ENCODE measurements at places on chromosomes 3 and 15.

DNA sequence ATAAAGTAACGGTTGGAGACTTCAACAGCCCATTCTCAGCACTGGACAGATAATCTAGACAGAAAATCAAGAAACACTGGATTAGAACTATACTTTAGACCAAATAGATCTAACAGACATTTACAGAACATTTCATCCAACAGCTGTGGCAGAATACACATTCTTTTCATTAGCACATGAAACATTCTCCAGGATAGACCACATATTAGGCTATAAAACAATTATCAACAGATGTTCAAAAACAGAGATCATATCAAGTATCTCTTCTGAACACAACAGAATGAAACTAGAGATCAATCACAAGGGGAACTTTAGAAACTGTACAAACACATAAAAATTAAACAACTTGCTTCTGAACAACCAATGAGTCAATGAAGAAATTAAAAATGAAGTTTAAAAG lies 133.3 kb downstream of the ADAM10 start:
- no peak for DNase-seq

- peak; percentile 16 for DNase-seq
Observed at GRCh38 chr15:77440378-77440999, 19.8 kb downstream of the HMG20A start.

DNA sequence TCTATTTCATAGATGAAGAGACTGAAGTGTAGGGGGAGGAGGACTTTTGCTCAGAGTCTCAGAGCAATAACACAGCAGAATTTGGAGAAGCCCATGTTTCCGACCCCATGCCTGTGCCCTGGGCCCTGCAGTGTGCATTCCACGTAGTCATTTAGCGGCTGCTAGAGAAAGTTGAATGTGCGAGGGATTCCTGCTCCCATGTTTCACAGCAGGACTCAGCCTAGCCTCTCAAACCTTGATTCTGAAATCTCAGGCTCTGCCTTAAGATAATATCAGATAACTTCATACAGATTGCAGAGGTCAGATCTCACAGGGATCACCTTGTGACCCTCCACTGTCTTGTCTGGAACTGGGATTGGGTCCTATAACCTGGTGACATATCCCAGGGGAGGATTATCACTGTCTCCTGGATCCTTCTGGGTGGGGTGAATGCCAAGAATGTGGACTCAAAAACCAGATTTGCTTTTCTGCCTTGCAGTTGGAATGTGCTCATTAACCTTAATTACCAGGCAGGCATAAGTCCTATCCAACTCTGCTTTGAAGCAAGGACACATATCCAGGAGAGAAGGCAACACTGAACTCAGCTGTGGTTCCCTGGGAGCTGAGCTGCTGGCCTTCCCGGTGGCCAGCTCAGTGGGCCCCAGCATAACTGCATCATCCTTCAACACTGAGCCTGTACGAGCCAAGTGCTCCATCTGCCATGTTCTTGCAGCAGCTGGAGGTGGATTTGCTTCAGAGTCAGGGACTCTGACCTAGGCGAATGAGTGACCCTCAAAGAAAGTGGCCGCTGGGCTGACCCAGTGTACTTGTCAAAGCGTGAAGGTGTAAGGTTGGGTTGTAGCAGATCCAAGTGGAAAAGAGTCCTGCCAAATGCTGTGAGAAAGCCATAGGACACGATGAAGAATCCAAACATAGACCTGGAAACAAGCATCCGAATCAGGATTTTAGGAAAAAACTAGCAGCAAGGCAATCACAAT lies 43.0 kb downstream of the CTXND1 start:
- no peak for DNase-seq

DNA sequence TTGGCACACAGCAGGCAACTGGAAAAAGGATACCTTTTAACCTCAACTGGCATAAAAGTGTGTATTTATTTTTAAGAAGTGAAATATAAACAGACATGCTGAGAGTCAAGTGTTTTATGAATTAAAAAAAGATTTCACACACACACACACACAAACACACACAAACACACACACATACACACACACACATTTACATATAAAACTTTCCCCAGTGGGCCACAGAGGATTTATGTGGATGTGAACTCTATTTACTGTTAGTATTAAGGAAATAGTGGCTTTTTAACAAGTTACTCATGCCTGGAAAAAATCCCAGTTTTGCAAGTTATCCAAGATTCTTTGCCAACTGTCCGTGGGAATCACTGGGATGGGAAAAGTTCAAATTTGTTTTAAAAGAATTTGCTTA lies 725.9 kb upstream of the NR2F2 start:
- peak; percentile 98 for DNase-seq

- peak; percentile 36 for DNase-seq
Observed at GRCh38 chr3:15578289-15578867, 23.0 kb downstream of the HACL1 start.

DNA sequence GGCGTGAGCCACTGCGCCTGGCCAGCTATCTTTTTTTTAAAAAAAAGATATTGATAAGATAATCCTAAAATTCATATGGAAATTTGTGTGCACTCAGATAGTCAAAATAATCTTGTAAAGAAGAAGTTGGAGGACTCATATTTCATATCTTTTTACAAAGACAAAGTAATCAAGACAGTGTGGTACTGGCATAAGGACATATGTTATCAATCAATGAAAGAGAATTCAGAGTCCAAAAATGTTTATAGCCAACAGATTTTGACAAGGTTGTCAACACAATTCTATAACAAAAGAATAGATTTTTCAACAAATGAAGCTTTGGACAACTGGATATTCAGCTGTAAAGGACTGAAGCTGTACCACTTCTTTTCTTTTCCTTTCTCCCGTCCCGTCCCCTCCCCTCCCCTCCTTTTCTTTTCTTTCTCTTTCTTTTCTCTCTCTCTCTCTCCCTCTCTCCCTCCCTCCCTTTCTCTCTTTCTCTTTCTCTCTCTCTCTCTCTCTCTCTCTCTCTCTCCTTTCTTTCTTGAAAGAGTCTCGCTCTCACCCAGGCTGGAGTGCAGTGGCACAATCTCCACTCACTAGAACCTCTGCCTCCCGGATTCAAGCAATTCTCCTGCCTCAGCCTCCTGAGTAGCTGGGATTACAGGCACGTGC lies 126.8 kb downstream of the GSK3B start:
- no peak for DNase-seq

DNA sequence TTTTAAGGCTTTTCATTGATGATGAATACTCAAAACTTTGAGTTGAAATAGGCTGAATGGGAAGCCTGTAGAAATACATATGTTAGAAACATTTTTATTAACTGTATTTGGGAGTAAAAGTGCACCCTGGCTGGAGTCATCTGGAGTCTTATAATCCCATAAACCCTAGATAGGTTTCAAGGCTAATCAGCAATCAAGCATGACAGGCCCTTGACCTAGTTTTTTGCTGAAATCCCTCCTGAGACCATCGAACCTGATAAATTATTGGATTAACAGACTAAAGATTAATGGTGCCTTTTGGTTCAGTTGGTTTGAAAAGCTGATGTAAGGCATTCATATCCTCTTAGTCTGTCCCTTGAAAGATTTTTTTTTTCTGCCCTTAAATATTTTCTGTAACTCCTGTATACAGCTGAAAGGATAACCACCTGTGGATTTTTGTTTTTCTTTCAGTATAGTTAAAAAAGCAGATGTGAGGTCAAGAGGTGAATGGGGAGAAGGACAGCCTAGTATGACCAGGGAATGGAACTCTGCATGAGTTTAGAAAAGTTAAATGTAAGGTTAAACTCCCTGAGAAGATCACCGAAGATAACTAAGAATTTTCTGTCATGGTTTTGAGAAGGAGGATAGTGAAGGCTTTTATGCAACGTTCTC lies 69.4 kb upstream of the STXBP5L start:
- no peak for DNase-seq

GRCh38 chr15:49199666-49200065 lies 29.6 kb downstream of the GALK2 start:
- peak; percentile 46 for DNase-seq

- DNase-seq, result no peak
Observed at GRCh38 chr3:82384181-82384580, 622.7 kb upstream of the GBE1 start.

DNA sequence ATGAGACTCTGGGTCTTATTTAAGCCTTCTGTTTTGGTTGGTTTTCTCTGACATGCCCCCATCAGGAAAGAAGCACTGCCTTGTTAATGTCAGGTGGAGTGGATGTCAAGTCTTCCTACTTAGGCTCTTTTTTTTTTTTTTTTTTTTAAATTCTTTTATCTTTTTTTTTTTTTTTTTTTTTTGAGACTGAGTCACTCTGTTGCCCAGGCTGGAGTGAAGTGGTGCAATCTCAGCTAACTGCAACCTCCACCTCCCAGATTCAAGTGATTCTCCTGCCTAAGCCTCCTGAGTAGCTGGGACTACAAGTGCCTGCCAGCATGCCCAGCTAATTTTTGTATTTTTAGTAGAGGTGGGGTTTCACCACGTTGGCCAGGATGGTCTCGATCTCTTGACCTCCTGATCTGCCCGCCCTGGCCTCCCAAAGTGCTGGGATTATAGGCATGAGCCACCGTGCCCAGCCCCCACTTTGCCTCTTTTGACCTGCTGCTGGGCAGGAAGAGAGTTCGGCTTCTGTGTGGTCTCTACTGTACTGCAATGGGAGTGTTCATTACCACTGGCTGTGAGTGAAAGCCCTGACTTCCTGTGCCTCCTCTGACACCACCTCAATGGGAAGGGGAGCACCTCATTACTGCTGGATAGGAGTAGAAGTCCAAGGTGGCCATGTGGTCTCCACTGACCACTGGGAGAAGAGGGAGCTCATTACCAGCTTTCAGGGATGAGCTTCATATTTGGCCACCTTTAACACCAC lies 10.9 kb downstream of the CTDSPL start:
- peak; percentile 27 for DNase-seq

DNA sequence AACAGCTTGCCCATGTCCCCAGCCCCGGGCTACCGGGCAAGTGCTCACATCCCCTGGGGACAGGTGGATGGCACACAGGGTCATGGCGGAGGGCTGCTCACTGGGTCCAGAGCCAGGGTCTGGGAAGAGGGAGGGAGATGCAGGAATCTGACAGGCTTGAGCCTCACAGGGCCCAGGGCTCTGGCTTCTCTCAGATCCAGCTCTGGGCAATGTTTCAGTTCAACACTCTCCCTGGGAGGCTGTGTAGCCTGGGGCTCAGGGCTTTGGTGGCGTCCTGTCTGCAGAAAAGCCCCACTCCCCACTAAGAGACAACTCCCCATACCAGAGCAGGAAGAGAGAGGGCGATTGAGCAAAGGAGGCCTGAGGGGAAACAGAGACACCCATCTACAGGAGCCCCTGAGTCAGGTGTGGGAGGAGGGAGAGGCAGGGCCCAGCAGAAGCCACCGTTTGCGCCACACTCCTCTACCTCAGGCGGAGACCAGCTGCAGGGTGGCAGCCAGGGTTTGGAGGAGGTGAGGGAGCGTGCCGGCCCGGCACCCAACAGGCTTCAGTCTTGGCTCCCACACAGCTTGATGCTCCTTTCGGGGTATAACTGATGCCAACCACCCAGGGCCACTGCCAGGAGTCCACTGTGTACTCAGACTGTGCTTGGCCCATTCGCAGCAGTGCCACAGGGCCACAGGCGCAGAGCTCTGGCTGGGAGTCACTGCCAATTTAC lies 16.8 kb upstream of the SRP14 start:
- no peak for DNase-seq

DNA sequence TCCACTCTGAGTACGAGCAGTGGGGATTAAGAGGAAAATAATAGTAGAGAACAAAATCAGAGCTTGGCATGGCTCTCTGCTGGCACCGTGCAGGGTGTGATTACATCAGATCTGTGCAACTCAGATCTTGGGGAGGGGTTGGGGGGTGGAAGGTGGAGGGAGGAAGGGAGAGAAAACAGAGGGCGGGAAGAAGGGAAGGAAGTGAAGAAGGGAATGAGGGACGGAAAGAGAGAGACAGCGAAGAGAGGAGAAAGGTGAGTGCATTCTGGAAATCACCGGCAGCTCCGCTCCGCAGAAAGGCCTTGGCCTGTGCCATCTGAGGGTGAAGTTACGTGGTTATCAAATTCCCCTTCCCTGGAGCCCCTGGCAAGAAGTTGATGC lies 31.0 kb upstream of the ADAMTS17 start:
- DNase-seq, result no peak

- DNase-seq, result no peak
Observed at GRCh38 chr3:13072600-13073325, 466 bp downstream of the IQSEC1 start.

DNA sequence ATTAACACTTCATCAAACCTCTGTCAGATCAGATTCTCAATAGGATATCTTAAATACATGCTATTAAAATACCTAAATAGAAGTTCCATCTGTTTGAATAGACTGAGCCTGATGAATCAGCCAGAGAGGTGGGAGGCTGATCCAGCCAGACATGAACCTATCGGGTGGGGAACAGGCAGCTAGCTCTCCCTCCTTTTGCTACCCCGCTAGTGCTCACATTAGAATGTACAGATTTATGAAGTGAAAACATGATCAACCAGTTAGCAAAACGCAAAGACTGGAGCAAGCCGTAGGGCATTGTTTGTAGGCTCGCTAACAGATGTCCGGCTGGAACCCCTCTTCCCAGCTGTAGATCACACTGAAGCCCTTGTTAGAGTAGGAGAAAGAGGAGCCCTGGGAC lies 54.4 kb downstream of the GTF2E1 start:
- DNase-seq, result no peak

- no peak for DNase-seq
Observed at GRCh38 chr3:5510300-5510699, 322.8 kb downstream of the EDEM1 start.

DNA sequence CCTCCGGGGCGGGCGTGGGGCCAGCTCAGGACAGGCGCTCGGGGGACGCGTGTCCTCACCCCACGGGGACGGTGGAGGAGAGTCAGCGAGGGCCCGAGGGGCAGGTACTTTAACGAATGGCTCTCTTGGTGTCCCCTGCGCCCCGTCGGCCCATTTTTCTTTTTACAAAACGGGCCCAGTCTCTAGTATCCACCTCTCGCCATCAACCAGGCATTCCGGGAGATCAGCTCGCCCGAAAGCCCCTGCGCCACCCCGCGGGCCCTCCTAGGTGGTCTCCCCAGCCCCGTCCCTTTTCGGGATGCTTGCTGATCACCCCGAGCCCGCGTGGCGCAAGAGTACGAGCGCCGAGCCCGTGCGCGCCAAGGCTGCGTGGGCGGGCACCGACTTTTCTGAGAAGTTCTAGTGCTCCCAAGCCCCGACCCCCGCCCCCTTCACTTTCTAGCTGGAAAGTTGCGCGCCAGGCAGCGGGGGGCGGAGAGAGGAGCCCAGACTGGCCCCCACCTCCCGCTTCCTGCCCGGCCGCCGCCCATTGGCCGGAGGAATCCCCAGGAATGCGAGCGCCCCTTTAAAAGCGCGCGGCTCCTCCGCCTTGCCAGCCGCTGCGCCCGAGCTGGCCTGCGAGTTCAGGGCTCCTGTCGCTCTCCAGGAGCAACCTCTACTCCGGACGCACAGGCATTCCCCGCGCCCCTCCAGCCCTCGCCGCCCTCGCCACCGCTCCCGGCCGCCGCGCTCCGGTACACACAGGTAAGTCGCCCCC lies at the start of gene THBS1:
TSS of gene THBS1 (plus strand) at position 595 of the 757 bp plus-strand sequence. CDS start 779 bp downstream, outside the sequence.
- DNase-seq, result peak; percentile 90

- DNase-seq, result no peak
Observed at GRCh38 chr3:25537516-25537915, 109.5 kb downstream of the RARB start.

- peak; percentile 70 for DNase-seq
Observed at GRCh38 chr15:52005748-52006701, 13.0 kb upstream of the MAPK6 start.
